ENCODE measurements at places on chromosomes 5 and 9.

- no peak for DNase-seq
Observed at GRCh38 chr9:23563517-23563916, 262.5 kb downstream of the ELAVL2 start.

- DNase-seq, result no peak
Observed at GRCh38 chr5:177132136-177133095, 1.2 kb upstream of the NSD1 start.

DNA sequence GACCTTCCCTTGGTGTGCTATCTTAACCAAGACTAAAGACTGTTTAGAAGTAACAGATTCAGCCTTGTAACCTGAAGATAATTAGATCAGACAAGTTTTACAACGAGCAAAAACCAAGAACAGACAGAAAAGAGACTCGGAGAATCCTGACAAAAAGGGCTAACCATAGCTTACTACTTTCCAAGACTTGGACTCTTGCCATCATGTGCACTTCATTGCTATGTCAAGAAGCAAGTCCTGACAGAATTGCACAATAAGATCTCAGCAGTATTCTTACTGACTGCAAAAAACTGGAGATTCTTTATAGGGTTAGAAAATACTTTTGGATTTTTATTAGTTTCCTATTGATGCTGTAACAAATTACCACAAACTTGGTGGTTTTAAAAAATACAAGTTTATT is 1539.0 kb upstream of the NUDT12 start:
- DNase-seq, result peak; percentile 24

DNA sequence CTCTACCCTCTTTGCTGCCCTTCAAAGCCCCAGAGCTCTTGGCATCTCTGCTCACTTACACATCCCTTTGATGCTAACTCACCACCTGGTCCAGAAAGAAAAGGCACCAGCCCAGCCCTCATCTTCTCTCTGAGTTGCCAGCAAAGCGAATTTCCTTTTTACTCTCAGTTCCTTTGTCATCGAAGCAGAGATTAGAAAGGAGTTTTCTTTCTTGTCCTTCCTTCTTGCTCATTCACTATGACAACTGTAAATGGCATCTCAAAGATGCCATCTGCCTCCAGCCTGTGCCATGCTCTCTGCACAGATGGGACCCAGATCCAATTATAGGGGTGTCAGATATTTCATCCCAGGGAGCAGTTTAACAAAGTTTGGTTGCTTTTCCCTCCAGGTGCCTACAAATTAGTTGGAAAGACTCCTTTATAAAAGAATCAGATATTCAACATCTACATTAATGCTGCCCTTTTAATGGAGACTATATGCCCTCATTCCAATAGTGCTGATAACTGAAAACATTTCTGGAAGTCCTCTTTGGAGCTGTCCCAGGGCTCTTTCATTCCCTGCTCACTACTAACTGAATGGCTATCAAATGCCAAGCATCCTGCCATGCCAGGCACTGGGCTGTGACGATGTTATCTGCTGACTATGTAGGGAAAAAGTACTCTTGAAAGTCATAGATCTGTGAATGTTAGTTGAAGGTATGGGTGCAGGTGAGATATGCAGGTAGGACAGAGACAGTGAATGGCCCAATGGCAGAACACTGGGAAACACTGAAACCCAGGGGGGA is 58.9 kb downstream of the SUSD1 start:
- DNase-seq, result no peak

DNA sequence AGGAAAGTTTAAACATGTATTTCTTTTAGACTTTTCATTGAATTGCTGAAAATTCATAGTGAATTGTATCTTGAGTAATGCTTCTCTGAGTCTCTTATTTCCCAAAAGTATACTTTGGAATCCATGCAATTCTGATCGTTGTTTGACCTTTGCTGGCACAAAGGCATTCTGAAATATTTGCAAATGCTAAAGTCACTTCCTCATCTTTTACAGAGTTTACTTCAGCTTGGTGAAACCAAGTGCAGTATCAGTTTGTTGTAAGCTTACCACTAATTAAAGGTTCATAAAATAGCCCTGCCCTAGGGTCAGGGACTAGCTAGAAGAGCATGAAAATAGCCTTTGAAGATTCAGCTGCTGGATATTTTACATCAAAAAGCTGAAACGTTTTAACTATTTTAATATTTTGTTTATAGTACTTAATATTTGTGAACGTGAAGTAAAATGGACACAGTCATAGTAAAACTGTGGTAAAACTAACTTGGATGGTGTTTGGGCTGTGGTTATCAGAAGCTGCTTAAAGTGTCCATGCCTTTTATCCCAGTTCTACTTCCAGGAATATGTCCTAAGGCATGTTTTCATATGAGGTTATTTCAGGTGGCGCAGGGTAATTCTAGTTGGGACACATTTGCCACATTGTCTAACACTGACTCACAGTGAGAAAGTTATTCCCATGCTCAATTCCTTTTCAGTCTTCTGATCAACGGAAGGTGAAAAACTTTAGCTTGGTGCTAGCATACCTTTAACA is 45.3 kb downstream of the SLC22A5 start:
- peak; percentile 75 for DNase-seq

GRCh38 chr9:120411862-120412424 is 168.0 kb downstream of the CDK5RAP2 start:
- DNase-seq, result no peak

DNA sequence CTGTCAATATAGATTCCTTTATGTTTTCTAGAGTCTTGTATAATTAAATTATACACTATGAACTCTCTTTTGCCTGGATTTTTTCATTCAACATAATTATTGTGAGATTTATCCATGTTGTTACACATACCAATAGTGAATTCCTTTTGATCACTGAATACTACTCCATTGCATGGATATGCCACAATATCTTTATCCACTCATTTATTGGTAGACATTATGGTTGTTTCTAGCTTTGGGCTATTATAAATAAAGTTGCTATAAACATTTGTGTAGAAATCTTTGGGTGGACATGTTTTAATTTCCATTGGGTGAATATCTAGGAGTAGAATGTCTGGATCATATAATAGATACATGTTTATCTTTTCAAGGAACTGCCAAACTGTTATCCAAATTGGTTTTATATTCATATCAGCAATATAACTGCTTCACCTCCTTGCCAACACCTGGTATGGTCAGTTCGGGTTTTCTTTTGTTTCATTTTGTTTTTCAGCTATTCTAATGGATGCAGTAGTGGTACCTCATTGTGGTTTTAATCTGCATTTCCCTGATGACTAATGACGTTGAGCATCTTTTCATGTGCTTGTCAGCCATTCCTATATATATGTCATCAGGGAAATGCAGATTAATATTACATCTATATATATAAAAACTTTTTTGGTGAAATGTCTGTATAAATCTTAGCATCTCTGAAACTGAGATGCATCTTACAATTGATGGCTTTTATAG is 32.1 kb upstream of the TCF7 start:
- DNase-seq, result no peak

Measured in cardiac fibroblast (primary cell).